Hematopoietic multipotent progenitor cell treated with erythropoietin and hydrocortisone succinate and interleukin-3 and kit ligand, for 6 days (in vitro differentiated cells): ENCODE measurements at places on chromosomes 12 and 14.

GRCh38 chr14:36976571-36977023 lies 195.8 kb downstream of the SLC25A21 start:
- DNase-seq: peak; percentile 50

- DNase-seq: no peak
Observed at GRCh38 chr14:100633406-100633805, 46.2 kb upstream of the BEGAIN start.

DNA sequence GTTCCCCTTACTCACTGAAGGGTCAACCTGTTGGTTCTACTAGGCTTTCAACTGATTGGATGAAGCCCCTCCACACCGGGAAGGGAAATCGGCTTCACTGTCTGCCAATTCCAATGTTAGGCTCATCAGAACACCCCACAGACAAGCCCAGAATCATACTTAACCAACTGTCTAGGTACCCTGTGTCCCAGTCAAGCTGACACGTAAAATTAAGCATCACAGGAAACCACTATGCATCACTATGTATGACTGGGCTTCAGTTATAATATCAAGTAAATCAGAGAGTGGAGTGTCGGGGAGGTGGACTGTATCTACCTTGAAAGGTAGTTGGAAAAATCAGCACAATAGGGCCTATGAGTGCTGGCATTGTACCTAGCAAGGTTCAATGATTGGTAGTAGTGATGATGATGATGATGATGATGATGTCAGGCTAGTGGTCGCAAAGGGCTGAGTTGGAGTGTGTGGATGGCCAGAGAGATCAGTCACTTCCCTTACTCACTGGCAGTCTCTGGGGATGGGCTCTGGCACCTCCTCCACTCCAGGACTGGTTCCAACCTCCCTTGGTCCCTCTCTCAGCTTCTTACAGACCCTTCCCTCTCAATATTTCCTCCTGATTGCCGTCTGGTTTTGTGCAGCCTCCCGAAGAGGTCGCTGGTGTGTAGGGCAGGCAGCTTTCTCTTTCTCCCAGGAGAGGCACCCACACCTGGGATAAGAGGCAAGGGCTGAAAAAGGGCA lies 3.3 kb upstream of the ATG101 start:
- DNase-seq: no peak

GRCh38 chr12:23350808-23351207 lies 598.7 kb downstream of the SOX5 start:
- DNase-seq: no peak

DNA sequence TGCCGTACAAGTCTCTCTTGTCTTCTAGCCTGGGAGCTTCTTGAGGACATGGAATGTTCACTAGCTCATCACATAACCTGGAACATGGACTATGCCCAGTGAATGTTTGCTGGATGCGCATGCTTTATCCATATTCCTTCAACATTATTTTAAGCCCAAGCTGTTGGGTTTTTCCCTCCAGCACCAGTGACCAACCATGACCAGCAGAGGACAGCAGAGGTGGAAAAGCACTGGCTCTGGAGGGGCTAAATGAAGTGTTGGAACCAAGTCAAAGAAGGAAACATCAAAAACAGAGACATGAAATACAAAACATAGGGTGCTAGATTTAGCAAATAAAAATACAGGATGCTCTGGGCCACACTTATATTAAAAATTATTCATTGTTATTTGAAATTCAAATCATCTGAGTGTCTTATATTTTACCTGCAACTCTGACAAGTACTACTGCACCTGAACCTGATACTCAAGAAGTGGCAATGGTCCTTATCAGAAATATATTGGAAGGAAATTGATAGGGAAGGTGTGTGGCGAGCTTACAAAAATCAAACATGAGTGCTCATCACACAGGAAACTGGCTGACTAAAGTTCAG lies 23.1 kb upstream of the HELB start:
- DNase-seq: peak; percentile 64

- no peak for DNase-seq
Observed at GRCh38 chr14:68479247-68479646, 313.6 kb downstream of the ZFP36L1 start.
